Regular cardiac myocyte (primary cell): ENCODE measurements at places on chromosomes 2 and 18. TPM values are rescaled to one million over a fixed set of nuclear protein-coding genes. Genes with fewer than 3 reads are reported as not detected.

Gene EPHA4
- 1.7 and 5.6 TPM in 2 replicates for total RNA-seq

Gene MYL1
- total RNA-seq: not detected in 2 replicates

Gene UCN
- total RNA-seq: 0.38 and 1.1 TPM in 2 replicates

Gene PSMA8
- under 0.01 TPM in 1 of 2 replicates, not detected in the other for total RNA-seq
